Activated T-cell treated with anti-CD3 and anti-CD28 coated beads for 1 hour (primary cell): ENCODE measurements at places on chromosomes 4 and X.

- no peak for DNase-seq
Measured at GRCh38 chr4:176708771-176709311, 83.9 kb downstream of the VEGFC start.

- DNase-seq = no peak
Measured at GRCh38 chr4:31557437-31557836, 837.3 kb downstream of the PCDH7 start.

DNA sequence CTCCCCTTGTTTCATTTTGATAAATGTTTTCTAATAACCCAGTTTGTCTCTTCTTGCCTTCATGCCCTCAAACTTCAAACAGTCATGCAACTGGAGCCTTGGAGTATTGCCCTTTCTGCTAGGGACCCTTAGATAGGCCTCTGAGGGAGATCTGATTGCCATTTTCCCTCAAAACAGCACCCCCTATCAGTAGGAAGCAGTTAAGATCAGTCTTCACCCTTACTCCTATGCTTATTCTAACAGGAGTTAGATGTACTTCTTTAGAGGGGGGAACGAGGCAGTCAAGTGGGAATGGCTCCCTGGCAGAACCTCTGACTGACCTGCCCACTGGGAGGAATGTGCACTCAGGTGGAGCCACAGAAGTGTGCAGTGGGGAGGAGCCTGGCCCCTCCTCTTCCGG lies 74.1 kb downstream of the FAM47A start:
- DNase-seq = no peak

DNA sequence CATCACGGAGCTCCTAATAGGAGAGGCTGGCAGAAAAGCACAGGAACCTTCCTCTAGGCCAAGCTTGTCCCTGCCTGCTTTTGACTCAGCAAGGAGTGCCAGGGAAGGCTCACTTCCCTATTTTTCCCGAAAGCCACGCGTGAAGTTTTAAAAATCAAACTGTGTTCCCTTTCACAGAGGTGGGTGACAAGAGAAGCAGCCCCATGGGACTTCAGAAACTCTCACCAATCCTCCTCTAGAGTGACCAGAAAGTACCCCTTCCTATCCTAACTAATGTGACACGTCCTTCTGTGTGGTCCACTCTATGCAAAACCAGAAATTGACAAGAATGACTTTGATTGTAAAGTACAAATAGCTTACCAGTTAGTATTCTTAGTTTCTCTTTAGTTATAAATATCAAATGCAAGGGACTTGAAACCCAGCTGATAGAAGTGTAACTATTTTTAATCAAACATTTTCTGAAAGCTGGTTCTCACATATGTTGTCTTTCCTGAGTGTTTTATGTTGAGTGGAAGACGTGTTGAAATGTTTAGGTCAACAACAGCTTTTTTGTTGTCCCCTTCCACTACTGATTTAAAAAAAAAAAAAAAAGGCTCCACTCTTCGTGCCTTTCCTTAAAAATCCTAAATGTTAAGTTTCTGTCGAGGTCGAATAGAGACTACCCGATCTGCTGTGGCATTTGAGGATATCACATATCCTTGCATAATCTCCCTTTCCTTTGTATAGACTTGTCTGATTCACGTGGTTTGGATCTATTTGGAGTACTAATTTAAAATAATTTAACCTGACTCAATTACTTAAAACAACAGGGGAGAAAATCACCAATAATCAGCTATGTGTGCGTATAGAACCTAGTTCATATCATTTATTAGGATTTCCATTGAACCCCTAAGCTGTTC lies 42.1 kb downstream of the NFKB1 start:
- no peak for DNase-seq

- DNase-seq = no peak
Measured at GRCh38 chr4:5110901-5111300, 59.6 kb downstream of the STK32B start.

- no peak for DNase-seq
Measured at GRCh38 chr4:116599859-116600258, 485.5 kb downstream of the TRAM1L1 start.

DNA sequence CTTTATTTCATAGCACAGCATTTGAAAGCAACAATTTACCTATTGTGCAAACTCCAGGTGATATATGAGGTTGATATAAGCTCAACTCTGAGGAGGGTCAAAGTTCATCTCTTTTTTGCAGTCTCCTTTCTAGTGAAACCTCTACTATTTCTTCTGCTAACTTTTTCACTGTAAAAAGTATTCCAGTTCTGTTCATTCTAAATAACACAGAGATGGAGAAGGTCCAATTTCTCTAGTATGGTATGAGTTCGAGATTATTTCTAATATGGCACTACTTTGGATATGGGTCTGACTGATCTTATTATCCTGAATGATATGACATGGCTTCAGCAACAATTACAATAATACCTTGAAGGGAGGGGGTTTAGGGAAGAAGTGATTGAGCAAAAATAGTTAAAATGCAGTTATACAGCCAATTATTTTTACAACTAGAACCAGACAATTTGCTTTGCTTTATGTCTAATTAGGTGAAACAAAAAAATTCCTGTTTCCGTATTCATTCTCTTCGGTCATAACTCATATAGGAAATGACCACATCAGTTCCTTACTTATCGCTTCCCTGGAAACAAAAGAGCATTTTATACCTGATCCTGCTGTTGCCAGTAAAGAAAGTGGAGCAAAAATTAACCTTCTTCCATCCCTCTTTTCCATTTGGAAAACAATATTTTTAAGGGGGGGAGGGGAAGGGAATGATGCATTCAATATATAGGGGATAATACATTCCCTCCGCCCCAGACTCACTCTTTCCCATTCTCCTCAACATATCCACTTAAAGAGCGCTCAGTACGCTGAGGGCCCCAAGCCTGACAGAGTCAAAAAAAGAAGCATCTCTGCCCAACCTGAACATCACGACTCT lies 1.0 kb downstream of the TBC1D9 start:
- no peak for DNase-seq

DNA sequence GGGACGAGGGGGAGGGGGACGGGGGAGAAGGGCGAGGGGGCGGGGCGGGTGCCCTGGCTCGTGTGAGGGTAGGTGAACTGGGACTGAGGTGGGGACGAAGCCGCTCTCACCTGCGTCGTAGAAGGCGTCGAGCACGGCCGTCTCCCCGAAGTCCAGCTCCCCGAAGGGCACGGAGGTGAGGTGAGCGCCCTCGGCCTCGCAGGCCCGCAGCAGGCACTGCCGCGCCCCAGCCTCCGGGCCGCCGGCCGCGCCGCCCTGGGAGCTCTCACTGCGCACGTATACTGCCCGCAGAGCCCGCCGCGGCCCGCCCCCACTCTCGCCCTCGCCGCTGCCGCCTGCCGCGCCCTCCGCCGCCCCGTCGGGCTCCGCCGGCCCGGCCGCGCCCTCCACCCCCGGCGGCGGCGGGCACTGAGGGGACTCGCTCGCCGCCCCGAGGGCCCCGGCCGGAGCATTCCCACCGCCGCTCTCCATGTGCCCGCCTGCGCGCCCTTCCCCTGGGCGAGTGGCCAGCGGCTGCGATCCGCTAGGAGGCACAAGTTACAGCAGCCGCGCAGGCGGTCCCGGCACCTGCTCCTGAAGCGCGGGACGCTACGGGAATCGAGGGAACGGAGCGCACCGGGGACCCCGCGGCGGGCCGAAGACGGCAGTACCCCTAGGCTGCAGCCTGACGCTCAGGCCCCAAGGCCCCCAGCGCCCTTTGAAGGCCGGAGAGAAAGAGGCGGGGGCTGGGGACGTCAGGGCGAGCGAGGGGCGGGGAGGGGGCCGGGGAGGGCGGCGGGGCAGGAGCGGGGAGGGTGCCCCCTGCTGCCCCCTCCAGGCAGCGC lies at the start of gene MAP3K15:
Gene MAP3K15, minus strand, starts transcription at position 718 of the 824 bp plus-strand sequence. Its CDS starts 247 bp downstream, at position 471.
- no peak for DNase-seq

DNA sequence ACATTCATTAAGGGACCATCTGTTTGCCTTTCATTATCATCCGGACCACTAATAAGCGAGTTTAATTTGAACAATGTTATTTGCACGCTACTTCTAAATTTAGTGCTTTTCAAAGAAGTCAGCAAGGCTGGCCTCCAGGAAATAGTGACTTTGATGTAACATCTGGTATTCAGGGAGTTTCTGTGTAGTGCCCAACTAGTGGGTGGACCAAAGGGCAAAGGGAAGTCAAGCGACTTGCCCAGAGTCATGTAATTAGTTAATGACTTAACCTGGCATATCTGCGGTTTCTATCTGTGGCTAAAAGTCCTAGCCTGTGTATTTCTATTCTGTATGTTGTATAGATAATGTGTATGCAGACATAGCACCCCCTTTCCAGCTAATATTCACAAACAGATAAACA lies 56.3 kb upstream of the LCORL start:
- DNase-seq = no peak

GRCh38 chrX:24498975-24499374 lies 33.9 kb downstream of the PDK3 start:
- DNase-seq = no peak

- no peak for DNase-seq
Measured at GRCh38 chr4:12144051-12144450, 715.4 kb upstream of the HS3ST1 start.

DNA sequence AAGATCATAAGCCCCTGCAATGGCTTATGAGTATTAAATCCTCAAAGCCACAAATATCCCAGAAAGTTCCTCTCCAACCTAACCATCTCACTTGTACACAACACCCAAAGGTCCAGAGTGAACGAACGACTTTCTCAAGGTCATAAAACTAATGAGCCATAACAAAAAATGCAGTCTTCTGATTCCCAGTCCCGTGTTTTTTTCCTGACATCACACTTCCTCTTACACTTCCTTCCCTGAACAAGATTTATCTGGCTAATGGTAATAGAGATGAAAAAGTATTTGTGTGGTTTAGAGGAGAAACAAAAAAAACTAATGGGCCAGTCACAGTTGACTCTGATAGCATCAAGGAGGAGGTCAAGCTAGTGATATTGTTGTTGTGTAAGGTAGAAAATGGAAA lies 99.5 kb upstream of the KLHL13 start:
- no peak for DNase-seq

DNA sequence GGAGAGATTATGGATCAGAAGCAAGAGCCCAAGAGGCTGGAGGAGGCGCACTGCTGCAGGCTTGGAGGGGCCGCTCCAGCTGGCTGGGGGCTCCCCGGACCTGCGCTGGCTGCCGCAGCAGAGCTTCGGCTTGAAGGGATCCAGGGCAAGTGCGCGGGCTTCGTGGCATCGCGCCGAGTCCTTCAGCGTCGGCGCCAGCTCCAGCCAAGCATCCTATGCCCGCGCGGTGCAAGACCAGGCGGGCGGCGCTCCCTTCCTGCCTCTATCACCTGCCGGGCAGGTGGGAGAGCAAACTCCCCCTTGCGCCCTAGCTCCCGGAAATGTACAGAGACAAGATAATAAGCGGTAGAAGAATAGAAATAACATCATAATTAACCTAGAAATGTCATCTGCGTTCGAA lies 10.5 kb upstream of the UCP1 start:
- DNase-seq = no peak

DNA sequence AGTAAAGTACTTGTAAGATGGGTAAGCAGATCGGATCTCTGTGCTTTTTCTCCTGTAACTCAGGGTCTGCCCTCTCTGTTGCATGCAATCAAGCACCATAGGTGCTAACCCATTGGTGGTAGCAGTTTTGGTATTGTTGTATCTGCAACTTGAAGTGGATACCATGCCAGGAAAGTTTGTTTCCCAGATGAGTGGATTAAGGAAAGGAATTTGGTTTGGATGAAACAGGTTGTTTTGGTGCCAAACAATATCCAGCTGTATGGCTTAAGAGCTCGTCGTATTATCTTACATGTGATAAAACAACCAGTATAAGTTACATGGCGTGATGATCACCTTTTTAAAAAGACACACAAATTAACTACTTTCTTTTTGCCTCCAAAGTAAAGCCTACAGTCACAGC lies 280.9 kb upstream of the TENM3 start:
- DNase-seq = no peak
